ENCODE measurements at places on chromosomes 5 and 9.

GRCh38 chr9:100449420-100449819 lies 22.5 kb downstream of the MSANTD3 start:
- no peak for DNase-seq

GRCh38 chr5:37717613-37718431 lies 122.0 kb downstream of the GDNF start:
- no peak for DNase-seq

- no peak for DNase-seq
Observed at GRCh38 chr5:81167544-81167943, 65.6 kb upstream of the CKMT2 start.

- no peak for DNase-seq
Observed at GRCh38 chr9:129653823-129654553, 11.5 kb upstream of the PRRX2 start.

DNA sequence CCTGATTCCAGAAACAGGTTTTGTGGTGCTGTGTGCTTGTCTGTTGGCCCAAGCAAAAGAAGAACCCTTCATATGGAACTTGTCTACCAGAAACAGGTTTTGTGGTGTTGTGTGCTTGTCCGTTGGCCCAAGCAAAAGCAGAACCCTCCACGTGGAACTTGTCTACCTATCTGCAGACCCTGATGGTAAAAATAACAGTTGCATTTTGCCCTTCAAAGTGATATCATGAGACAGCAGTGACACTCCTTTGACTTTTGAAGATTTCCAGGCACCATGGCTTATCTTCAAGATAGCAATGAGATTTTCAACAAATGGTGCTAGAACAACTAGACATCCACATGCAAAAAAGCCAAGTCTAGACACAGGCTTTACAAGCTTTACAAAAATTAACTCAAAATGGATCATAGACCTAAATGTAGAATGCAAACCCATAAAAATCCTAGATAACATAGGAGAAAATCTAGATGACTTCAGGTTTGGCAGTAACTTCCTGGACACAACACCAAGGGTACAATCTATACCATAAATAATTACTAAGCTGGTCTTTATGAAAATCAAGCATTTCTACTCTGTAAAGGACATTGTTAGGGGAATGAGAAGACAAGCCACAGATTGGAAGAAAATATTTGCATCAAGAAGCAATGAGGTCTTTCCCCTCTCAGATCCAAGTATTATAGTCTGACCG lies 16.8 kb downstream of the MACROH2A1 start:
- no peak for DNase-seq

DNA sequence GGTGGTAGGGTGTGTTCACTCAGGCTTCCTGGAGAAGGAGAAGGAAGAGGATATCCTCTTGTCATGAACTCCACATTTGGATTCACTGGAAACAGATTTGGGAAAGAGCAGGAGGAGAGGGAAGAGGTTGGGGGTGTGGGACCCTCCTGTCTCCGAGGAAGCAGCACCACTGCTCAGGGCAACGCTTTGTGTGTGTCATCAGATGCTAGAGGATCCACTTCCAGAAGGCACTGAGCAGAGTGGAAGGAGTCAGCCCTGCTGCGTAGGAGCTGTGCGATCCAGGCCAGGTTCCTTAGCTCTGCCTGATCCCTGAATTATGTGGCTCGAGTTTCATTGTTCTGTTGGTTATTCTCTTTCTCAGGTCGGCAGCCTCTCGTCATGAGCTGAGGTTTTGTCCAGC lies 37.3 kb upstream of the TJP2 start:
- no peak for DNase-seq

- DNase-seq, result no peak
Observed at GRCh38 chr9:112881331-112881730, 9.3 kb downstream of the SLC46A2 start.

DNA sequence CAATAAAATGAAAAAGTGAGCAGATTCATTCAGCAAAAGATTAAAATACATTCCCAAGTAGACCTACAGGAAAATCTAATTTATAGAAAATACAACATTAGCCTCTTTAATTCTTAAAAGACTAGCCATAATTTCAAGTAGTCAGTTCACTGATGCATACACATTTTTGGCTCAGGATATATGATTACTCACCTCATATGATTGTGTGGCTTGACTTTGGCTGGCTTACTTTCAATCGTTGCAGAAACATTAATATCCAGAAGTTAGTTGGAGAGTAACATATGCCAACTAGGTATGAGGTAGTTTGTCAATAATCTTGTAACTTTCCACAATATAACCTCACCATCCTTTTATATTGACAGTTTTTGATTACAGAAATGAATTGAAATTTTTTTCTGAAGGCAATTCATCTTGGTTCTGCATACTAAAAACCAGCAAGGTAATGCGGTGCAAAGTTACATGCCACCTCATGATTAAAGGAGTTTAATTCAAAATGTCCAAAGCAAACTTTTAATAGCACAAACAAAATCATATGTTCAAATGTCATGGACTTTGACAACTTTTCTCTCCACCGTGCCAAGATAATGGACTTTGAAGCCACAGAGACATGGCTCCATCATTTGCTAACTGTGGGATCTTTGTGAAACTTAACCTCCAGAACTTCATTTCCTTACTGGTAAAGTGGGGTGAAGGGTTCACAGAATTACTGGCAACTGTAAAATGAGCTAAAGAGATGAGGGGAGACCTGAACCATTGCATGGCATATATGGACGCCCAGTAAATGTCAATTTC lies 76.6 kb upstream of the PAM start:
- no peak for DNase-seq

- peak; percentile 73 for DNase-seq
Observed at GRCh38 chr9:72280913-72281500, 84.0 kb downstream of the ZFAND5 start.

GRCh38 chr9:109872901-109873300 lies 92.9 kb downstream of the PALM2AKAP2 start:
- no peak for DNase-seq

DNA sequence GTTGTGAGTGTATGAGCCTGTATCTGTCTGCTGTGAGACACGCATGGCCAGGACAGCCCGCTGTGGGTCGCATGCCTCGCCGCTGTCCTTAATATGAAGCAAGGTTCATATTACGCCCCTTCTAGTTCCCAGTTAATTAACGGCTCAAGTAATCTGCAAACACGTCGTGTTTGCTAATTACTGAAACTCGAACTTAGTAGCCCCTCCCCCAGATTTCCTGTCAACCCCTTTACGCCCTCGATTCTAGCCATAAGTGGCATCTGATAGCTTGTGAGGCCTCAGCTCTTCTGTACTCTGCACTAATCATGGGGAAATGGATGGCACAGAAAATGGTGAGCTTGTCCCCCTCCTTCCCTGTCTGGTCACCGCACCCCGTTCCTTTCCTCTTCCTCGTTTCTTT lies 116.9 kb upstream of the OTULINL start:
- no peak for DNase-seq

DNA sequence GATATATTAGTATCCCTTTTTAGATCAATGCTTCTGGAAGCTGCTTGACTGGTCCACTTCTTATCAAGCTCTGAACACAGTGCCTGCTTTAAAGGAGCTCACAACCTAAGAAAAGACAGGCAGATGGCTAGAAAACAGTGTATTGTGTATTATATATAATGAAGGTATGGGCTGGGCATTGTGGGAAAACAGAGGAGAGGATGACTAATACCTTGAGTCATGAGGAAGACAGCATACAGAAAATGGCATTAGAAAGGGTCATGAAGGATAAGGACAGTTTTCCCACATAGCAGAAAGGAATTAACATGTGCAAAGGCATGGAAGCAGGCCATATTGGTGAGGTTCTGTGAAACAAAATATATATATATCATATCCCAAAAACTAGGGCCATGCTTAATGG lies 309.6 kb downstream of the MLLT3 start:
- no peak for DNase-seq

DNA sequence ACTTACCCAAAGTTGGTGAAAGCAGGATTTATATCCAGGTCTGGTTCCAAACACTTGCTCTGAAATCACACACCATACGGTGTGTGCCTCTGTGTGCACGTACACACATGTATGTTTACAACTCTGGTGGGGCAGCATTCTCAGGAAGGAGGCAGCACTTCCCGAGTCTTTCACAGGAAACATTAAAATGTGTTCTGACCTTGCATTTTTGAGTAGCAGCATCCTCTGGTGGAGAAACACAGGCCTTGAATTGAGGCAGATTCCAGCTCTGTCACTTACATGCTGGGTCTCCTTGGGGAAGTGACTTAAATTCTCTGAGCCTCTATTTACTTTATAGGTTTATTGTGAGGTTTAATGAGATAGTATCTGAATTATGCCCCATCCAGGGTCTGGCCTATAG lies 126.4 kb downstream of the RGS3 start:
- DNase-seq, result no peak

- no peak for DNase-seq
Observed at GRCh38 chr9:5688109-5688508, 59.2 kb downstream of the RIC1 start.
